ENCODE measurements at places on chromosomes 3 and 15.

GRCh38 chr3:115551016-115551415 lies 72.3 kb upstream of the GAP43 start:
- no peak overlapping the region for H3K27ac ChIP-seq
- no peaks in the 10 kb centered on the region for H3K36me3 ChIP-seq

- peaks cover 10% of the 10 kb centered on the region for H3K4me1 ChIP-seq
- no peak overlapping the region for H3K27ac ChIP-seq
- DNase-seq = no peak
- no peak overlapping the region for H3K4me3 ChIP-seq
- no peaks in the 10 kb centered on the region for H3K27me3 ChIP-seq
- H3K36me3 ChIP-seq = no peaks in the 10 kb centered on the region
Observed at GRCh38 chr3:117035745-117036144, 326.2 kb downstream of the TUSC7 start.

DNA sequence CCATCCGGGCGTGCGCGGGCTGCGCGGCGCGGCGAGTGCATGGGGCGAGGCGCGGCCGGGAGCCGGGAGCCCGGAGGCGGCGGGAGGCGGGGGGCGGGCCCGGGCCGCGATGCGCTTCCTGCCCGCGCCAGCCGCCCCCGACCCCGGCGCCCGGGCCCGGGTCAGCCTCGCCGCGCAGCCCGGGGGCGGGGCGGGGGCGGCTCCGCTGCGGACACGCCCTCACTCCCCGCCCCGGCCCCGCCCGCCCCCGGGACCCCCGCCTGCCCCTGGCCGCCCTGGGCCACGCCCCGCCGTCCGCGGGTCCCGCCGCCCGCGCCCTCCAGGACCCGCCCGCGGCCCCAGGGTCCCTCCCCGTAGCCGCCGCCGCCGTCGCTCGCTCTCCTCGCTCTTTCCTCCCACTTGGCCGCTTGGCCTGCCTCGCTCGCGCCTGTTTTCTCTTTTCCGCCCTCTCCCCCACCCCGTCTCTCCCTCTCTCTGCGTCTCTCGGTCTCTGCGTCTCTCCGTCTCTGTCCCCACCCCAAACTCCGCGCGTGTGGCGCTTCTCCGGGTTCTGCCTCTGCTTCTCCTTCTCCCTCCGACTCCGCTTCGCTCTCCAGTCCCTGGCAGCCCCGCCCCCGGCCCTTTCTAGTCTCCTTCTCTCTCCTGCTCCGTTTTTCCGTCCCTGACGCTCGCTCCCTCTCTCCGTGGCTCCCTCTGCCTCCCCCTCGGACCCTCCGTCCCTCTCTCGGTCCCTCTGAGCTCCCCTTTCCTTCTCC lies at the start of gene PLXND1:
Gene PLXND1 (minus strand): TSS at position 41 of the 755 bp plus-strand sequence. CDS start 37 bp downstream, at position 4.
- peak within 1 kb of the TSS; percentile 53 for H3K4me3 ChIP-seq
- no peak within 1 kb of the TSS for H3K27ac ChIP-seq
- H3K27me3 ChIP-seq = peaks cover 24% of the 10 kb centered on the region
- H3K4me1 ChIP-seq = peaks cover 17% of the 10 kb centered on the region
- peak; percentile 77 for DNase-seq
- no peaks in the 10 kb centered on the region for H3K36me3 ChIP-seq

DNA sequence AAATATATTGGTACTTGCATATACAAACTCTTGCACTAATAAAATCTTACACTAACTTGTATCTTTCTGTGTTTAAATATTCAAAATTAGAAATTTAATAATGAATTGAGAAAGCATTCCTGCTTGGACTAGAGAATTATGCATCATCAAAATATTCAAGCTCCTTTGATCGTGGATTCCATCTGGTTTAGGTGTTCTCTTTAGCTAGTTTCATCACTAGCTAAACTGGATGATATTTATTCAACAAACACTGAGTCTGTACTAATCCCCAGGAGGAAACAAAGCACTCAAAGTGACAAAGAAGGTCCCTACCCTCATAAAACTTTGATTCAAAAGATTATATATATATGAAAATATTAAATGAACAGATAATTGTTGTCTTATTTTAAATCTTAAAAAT lies 1360.9 kb upstream of the ALCAM start:
- no peaks in the 10 kb centered on the region for H3K4me1 ChIP-seq
- no peaks in the 10 kb centered on the region for H3K27me3 ChIP-seq
- no peaks in the 10 kb centered on the region for H3K36me3 ChIP-seq
- H3K4me3 ChIP-seq = no peak overlapping the region

DNA sequence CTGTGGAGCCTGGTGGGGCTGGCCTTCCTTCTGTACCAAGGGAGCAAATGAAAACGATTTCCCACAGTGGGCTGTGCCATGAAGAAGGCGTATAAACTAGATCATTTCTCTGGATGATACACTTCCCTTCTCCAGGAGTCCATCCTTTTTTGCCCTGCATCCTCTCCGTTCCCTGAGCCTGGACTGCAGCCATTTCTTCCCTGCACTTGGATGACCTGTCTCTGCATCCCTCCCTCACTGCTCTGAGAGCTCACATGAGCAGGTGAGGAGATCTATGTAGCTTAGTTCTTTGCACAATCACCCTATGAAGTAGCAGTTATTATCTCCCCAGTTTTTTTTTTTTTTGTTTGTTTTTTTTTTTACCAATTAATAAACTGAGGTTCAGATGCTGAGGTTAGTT lies 46.7 kb downstream of the IQSEC1 start:
- H3K4me1 ChIP-seq = no peaks in the 10 kb centered on the region
- H3K36me3 ChIP-seq = no peaks in the 10 kb centered on the region
- H3K27me3 ChIP-seq = no peaks in the 10 kb centered on the region
- H3K4me3 ChIP-seq = no peak overlapping the region
- DNase-seq = no peak

DNA sequence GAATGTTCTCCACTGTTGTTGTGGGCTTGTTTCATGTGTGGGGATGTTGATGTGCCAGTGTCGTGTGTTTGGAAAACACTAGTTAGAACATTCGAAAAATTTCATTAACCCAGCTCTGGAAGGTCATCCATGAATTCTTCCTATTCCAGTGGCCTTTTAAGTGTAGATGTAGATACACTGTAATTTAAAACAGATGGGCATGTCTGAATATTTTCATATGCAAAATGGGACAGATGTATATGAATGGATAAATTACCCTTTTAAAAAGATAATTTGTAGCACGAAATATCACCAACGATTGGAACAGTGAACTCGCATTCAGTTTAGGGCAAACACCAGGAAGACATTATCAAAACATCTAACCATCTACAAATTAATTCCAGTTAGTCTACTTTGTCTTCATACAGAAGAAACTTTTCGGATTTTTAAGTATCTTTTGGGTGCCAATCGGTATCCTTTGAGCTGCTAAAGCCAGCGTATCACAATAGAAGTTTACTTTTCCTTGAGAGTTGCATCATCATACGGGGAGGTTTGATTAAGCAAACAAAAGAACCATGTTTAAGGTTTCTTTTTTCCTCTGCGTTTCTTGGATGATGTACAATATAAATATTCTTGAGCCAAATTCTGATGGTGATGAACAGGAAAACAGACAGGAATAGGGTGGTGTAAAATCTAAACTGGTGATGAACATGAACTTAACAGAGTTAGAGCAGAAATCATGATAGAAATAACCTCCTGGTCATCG lies 528.1 kb downstream of the FOXP1 start:
- DNase-seq = no peak
- H3K4me1 ChIP-seq = peaks cover 58% of the 10 kb centered on the region
- no peaks in the 10 kb centered on the region for H3K27me3 ChIP-seq
- no peak overlapping the region for H3K27ac ChIP-seq
- peaks cover 16% of the 10 kb centered on the region for H3K36me3 ChIP-seq

GRCh38 chr3:150384296-150385212 lies 23.5 kb upstream of the TSC22D2 start:
- H3K4me1 ChIP-seq = no peaks in the 10 kb centered on the region
- no peaks in the 10 kb centered on the region for H3K36me3 ChIP-seq
- no peak overlapping the region for H3K27ac ChIP-seq

- no peak overlapping the region for H3K4me3 ChIP-seq
- DNase-seq = no peak
Observed at GRCh38 chr3:52506266-52506966, 11.3 kb downstream of the STAB1 start.

DNA sequence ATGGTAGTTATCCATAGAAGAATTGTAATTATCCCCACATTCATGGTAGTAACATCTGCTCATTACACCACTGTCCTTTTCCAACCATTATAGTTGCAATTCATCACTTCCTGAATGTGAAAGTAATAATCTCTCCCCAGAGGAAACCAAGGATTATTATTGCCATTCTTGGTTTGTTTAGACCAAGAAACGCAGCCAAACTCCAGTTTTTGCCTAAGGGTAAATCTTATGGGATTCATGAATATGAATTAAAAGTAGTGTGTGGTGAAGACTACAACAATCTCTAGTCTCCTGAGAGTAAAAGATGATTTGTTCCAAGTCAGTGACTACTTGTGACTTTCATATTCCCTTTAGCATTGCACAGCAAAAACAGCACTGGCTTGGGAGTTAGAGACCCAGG lies 45.7 kb upstream of the ABI3BP start:
- H3K4me3 ChIP-seq = no peak overlapping the region
- H3K27me3 ChIP-seq = no peaks in the 10 kb centered on the region
- no peak for DNase-seq
- no peaks in the 10 kb centered on the region for H3K4me1 ChIP-seq
- no peaks in the 10 kb centered on the region for H3K36me3 ChIP-seq

GRCh38 chr15:38059665-38060064 lies 125.2 kb downstream of the TMCO5A start:
- no peaks in the 10 kb centered on the region for H3K4me1 ChIP-seq
- no peak overlapping the region for H3K27ac ChIP-seq
- no peak overlapping the region for H3K4me3 ChIP-seq
- no peaks in the 10 kb centered on the region for H3K36me3 ChIP-seq
- no peaks in the 10 kb centered on the region for H3K27me3 ChIP-seq

DNA sequence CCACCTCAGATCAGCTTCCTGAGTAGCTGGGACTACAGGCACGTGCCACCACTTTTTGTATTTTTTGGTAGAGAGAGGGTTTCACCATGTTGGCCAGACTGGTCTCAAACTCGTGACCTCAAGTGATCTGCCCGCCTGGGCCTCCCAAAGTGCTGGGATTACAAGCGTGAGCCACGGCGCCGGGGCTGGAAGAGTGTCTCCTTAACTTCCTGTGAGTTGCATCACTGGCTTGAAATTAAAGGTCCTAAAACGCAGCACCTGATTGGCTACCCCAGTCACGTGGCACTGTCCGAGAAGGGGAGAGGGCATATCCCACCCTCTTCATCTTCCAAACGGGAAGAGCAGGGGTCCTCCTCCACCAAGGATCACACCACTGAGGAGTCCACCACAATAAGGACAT lies 5.5 kb upstream of the FAM174B start:
- H3K27me3 ChIP-seq = no peaks in the 10 kb centered on the region
- H3K4me1 ChIP-seq = peaks cover 11% of the 10 kb centered on the region
- H3K4me3 ChIP-seq = no peak overlapping the region
- H3K36me3 ChIP-seq = no peaks in the 10 kb centered on the region
- H3K27ac ChIP-seq = no peak overlapping the region
- no peak for DNase-seq

DNA sequence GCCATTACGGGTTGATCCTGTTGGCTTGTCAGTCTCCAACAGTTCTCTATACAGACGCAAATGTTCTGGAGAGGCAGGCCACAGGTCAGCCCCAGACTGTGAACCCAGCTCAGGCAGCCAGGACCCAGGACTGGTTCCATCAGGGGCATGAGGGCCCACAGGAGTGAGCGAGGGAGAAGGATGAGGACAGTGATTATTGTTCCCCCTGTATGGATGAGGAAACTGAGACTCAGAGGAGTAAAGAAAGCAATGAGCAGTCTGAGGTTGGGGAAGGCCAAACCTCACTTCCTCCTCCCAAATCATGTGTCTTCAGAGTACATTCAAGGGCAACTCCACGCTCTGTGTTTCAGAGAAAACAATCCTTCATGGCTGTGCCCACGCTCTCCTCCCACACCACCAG lies 121.9 kb downstream of the RPLP1 start:
- peaks cover 56% of the 10 kb centered on the region for H3K27me3 ChIP-seq
- H3K36me3 ChIP-seq = no peaks in the 10 kb centered on the region
- no peak overlapping the region for H3K27ac ChIP-seq
- no peak for DNase-seq
- no peaks in the 10 kb centered on the region for H3K4me1 ChIP-seq
- H3K4me3 ChIP-seq = no peak overlapping the region

DNA sequence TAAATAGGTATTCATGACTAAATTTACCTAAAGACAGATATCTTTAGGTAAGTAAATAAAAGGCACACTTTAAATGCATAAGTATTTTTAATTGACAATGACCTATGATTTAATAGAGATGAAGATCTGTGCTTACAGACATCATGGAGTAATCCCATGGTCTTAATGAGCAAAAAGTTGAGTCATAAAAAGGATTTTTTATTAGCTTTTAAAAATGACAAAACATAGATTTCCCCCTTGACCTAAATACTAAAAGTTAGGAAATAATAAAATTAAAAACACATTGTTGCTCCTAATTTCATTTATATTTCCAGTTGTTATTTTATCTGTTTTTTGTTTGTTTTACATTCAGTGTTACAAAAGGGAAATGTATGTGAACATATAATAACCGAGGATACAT lies 1005.7 kb downstream of the ROBO1 start:
- no peak for DNase-seq
- no peaks in the 10 kb centered on the region for H3K4me1 ChIP-seq
- H3K27ac ChIP-seq = no peak overlapping the region

GRCh38 chr3:59153648-59154047 lies 103.8 kb upstream of the CFAP20DC start:
- H3K27me3 ChIP-seq = no peaks in the 10 kb centered on the region
- no peaks in the 10 kb centered on the region for H3K4me1 ChIP-seq
- no peak for DNase-seq
- H3K4me3 ChIP-seq = no peak overlapping the region

DNA sequence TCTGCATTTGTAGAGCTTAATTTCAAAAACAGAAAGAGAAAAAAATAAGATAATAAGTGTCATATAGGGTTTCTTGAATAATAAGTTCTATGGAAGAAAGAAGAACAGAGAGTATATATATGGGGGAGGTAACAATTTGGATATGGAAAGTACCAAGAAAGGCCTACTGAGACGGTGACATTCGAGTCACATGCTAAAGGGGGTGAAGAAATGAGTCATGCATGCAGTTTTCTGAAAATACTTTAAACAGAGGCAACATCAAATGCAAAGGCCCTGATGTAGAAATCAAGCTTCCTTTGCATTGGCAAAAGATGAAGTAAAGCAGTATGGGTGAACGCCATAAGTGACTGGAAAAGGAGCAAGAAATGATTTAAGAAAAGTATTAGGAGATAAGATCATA lies 371.6 kb upstream of the ZNF385D start:
- no peak for DNase-seq
- H3K36me3 ChIP-seq = no peaks in the 10 kb centered on the region
- H3K27me3 ChIP-seq = no peaks in the 10 kb centered on the region
- no peaks in the 10 kb centered on the region for H3K4me1 ChIP-seq
- no peak overlapping the region for H3K4me3 ChIP-seq

DNA sequence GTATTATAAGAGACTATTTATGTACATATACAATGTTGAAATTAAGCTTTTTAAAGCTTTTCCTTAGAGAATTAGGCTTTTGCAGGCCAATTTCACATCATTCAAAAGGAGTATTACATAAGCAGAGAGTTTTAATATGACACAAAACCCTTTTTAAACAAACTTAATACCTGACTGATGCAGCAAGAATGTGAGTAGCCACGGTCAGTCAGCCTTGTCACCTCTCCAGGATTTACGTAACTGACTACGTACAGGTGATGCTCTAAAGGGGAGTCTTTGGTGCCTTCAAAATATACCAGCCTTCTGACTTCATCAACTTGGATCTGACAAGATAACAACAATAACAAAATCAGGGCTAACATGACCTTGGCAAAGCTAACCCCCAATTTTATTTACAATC lies 44.2 kb upstream of the IGDCC4 start:
- peaks cover 64% of the 10 kb centered on the region for H3K36me3 ChIP-seq
- no peaks in the 10 kb centered on the region for H3K4me1 ChIP-seq
- no peak overlapping the region for H3K4me3 ChIP-seq
